ENCODE measurements at places on chromosomes 12 and 14.

DNA sequence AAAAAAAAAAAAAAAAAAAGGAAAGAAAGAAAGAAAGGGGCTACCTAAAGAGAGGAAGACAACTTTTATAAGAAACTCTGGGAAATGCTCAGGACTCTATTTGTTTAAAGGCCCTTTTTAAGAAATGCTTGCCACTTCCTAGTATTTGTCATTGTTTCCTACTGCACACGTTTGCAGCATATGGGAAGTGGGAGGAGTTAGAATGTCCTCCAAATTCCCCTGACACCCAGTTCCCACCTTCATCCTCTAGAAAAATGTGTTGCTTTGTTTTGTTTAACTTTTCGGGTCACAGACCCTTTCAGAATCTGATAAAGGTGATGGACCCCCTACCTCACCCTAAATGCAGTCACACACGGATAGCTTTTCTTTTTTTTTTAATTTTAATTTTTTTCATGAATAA is 40.8 kb downstream of the NINJ2 start:
- no peak for DNase-seq

GRCh38 chr12:54956818-54957641 is 27.5 kb downstream of the TESPA1 start:
- no peak for DNase-seq

GRCh38 chr12:110908377-110909152 is 11.8 kb downstream of the MYL2 start:
- no peak for DNase-seq

DNA sequence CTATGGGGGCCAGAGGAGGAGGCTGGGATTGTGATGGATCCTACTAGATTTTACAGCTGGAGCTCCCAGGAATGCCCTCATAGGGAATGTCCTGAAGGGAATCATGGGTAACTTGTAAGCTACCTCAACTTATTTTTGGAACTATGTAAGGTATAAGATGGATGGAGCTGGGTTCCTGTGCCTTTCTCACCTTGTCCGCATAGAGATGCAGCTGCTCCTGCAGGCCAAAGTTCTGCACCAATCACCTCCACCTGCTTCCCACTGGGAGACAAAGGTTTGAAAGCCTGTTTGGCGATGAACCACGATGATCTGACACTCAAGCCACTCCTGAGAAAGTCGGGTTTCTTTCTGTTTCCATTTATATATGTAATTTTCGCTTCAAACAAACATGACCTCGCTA is 648 bp upstream of the AKAP5 start:
- DNase-seq = no peak

DNA sequence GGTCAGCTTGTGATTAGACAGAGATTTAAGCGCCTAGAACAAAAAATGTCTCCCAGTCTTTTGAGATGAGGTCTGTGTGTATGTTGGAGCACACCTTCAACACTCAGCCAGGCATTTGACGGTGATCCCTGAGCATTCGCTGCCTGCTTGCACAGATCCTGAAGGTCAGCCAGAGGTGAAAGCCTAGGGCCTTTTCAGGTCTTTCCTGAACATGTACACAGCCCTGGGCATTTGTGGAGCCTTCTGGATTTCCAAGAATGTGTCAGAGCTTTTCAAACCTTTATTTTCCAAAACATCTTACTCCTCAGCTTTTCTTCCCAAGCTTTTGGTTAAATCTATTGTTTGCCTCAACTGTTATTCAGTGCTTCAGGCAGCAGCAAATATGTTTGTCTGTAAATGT is 59.1 kb upstream of the AMN start:
- no peak for DNase-seq

GRCh38 chr14:99872786-99873440 is 79.7 kb downstream of the EML1 start:
- DNase-seq = no peak

DNA sequence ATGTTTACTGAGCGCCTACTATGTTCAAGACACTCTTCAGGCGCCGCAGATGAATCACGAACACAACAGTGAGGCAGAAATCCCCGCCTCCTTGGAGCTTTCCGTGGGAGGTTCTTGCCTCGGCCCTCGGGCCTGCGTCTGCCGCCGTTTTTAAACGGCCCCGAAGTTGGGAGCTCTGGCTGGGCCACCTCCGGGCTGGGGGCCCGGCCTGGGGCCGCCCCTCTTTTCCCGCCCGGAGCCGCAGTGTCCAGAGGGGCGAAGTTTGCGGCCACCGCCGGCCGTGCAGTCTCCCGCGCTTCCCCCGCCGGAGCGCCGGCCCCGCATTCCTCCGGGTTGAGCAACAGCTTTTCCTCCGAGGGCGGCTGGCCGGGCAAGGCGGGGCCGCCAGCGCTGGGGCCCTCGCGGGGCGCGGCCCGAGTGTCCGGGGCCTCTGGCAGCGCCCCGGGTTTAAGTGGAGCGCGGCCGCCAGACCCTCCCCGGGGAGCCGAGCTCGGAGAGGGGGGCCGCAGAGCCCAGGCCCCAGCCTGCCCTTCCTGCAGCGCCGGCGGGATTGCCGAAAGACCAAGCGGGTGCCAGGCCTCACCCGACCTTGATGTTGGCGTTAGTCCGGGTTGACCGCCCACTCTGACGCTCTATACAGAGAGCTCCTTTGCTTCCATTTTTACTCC is 18.7 kb upstream of the CTDSP2 start:
- no peak for DNase-seq

GRCh38 chr14:74290415-74290814 is 12.3 kb downstream of the ABCD4 start:
- DNase-seq = no peak

DNA sequence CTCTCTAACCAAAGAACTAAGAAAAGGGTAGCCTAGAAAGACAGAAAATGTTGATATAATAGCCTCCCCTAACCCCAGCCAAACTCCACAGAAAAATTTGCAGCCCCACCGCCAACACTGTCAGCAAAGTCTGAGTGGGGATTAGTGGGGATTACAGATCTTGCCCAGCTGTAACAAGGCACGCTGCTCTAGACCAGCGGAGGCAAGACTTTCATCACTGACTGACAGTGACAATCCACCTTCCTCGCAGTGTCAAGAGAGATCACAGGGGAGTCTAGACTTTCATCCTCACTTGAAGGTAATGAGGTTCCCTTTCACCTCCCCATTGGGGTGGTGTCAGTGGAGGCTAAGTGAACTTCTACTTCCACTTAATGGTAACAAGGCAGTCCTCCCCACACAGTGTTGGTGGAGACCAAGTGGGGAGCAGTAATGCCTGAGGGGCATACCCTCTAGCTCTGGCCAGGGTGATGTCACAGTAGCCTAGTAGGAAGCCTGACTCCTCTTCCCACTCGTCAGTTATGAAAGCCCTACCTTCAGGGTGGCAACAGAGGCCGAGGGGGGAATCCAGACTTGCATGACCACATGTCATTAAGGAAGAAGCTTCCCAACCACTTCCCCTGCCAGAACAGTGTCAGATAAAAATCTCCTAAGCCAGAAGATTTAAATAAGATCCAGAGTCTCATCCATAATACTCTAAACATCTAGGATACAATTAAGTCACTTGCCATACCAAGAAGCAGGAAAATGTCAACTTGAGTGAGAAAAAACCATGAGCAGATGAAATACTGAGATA is 91.7 kb upstream of the RASSF8 start:
- DNase-seq = no peak

GRCh38 chr12:59030415-59030814 is 110.1 kb upstream of the LRIG3 start:
- peak; percentile 99 for DNase-seq

- no peak for DNase-seq
Observed at GRCh38 chr14:90608929-90609341, 207.3 kb downstream of the TTC7B start.

- no peak for DNase-seq
Observed at GRCh38 chr12:131067981-131068851, 114.5 kb downstream of the ADGRD1 start.

GRCh38 chr14:50542941-50543418 is 10.6 kb upstream of the MAP4K5 start:
- peak; percentile 64 for DNase-seq

Measured in LNCaP clone FGC (cell line).